GM12864 (cell line): ENCODE measurements at places on chromosomes 5 and 9.

DNA sequence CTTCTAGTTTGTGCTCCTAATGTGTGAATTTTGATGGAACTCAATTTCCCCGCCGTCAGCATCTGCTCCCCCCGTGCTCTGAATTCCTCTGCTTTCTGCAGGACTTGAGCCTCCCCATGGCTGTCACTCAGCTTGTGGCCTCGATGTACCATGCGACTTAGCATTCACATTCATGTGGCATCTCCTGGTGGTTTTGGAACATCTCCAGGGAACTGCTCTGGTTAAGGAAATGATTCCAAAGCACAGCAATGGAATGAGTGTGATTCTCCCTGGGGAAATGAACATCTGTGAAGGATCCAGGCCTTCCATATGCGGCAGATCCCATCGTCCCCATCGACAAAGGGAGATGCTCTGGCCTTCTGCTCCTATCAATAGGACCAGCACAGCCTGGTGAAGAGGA, 119.0 kb downstream of the ENTREP1 start:
- no peak for DNase-seq

- no peak for DNase-seq
Measured at GRCh38 chr5:4374866-4375265, 765.3 kb upstream of the ADAMTS16 start.

DNA sequence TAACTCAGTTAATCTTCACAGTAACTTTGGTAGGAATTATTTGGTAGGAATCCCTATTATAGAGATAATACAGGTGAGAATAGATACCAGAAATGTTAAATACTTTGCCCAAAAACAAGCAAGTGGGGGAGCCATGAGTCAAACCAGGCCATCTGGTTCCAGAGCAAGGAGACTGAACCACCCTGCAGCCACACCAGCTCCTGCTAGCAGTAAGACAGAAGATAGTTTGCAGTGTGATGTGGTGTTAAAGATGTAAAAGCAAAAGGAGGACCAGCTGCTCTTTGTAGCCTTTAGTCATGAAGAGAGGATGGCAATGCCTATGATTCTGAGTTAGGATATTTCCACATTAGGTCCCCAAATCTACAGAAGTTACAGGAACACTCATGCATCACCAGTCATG, 101.4 kb downstream of the PRKACG start:
- DNase-seq: no peak

DNA sequence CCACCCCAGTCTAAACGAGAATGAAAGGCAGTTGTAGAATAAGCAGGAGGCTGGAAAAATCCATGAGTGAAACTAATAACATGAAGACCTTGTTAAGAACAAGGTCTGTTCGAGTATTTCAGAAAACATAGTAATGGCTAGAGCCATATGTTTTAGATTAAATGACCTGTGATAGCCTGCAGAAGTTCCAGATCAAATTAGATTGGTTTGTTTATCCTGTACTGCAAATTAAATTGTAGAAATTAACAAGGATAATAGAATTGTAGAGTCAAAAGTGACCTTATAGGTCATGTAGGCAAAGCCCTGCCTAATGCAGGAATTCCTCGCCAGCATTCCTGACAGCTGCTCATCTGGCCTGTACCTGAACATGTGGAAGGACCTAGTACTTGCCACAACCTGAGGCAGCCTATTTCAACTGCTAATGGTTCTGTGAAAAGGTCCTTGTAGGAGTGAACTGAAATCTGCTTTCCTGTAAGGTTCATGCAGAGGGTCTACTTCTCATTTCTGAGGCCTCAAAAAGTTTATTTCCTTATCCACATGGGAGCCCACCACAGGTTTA, 17.2 kb downstream of the LIX1 start:
- no peak for DNase-seq

DNA sequence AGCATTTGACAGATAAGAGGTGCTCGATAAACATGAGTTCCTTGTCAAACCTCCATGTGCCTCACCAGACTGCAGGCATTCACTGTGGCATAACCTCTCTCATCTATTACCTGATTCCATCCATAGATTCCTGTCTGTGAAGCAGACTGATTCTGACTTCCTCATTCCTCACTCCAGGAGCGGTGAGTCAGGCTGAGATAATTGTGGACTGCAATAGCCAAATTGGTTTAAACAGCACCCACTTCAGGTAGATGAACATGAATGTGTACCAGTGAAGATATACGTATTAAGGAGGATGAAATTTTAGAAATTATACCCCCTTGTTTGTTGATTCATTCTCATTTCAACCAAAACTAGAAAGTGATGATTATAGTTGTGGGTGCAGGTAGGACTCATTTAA, 391.2 kb downstream of the HINT1 start:
- DNase-seq: no peak

DNA sequence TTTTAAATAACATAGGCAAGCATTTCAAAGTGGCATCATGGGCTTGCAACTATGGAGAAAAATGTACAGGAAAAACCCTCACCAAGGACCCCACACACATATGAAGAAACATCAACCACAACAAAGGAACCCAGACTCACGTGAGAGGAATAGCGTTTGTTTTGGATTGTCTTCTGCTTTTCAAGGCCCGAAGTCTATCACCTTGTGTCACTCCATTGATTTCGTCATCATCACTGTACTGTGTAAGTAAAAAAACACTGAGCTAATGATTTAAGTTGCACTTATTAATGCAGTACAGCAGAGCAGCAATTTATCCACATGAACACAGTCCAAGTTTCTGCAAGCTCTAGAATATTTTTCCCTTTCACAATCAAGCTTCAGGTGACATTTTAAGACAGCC, 72.4 kb downstream of the HABP4 start:
- no peak for DNase-seq

GRCh38 chr5:132856011-132856410, 10.3 kb downstream of the GDF9 start:
- DNase-seq: no peak

- DNase-seq: no peak
Measured at GRCh38 chr9:89605465-89606048, 745 bp downstream of the GADD45G start.

GRCh38 chr9:124164811-124165210, 92.9 kb upstream of the NEK6 start:
- DNase-seq: no peak
